NT2/D1 (cell line): ENCODE measurements at places on chromosomes 4 and X.
A peak's percentile ranks its signal among the peaks of the same experiment; 100 is the strongest.

GRCh38 chr4:30262379-30262778, 457.8 kb upstream of the PCDH7 start:
- DNase-seq = no peak

DNA sequence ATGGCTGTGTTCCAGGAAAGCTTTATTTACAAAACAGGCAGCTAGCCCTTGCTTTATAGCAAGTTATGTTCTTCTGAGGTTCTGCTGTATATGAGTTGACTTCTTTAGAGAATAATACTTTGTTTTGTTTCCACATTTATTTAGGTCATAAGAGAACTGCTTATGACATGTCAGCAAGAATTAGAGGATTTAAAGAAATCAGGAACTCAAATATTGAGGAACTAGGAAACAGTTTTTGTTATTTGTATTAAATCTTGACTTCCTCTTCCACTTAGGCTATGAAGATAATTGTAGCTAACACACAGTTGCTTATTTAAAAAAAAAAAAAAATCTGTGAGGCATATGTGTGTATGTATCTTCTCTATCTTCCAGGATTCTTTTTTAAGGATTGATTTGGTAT, 14.3 kb downstream of the ZRSR2 start:
- no peak for DNase-seq

- DNase-seq = no peak
Observed at GRCh38 chrX:135481696-135482179, 38.7 kb upstream of the INTS6L start.

GRCh38 chr4:127975121-127975770, 10.0 kb downstream of the ABHD18 start:
- no peak for DNase-seq

DNA sequence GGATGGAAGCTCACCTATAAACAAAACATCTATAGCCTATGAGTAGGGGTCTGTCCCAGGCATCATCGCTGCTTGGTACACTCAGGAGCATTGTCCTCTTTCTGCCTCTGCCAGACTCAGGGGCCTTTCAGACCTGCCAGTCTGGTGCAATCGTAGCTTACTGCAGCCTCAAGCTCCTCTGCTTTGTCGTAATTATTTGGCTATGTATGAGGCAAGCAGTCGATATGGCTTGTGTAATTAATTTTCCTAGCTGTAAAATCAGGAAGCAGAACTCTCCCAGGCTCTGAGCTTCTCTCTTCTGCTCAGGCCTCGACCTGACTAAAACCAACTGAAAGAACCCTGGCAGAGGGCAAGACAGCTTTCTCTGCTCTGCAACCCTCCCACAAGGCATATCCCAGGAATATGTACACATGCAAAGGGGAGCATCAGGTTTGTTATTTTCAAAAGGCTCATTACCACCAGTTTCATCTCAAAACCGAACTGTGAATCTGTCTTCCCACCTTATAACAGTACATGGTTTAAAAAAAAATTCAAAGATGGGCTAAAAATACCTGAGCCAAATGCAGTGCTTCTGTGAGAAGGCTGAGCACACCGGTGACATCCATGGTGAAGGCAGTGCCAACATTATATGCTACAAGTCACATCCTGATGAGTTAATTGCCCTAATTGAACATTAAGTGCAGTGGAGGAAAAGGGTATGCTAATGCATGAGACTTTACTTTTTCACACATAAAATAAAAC, 309.2 kb upstream of the EMCN start:
- DNase-seq = no peak

GRCh38 chr4:8297691-8298485, 28.3 kb downstream of the HTRA3 start:
- no peak for DNase-seq

GRCh38 chrX:21708116-21708515, 49.8 kb downstream of the SMPX start:
- DNase-seq = peak; percentile 8
